ENCODE measurements at places on chromosomes 5 and 9.

DNA sequence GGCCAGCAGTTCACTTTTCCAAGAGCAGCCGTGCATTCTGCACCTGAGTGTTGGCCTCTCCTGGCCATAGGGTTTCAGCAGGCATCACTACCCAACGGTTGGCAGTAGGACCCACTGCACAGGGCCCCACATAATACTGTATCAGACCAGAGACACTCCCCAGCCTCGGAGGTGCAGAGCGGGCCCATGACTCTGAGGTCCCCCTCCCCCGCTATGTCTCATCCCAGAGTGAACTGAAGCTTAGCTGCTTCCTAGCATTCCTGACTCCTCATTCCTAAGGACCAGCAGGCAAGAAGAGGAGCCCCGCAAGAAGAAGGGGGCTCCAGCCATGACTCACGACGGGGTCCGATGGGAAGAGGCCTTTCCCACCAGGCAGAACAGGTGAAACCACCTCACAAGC lies 67.2 kb downstream of the CAMSAP1 start:
- no peak for DNase-seq

GRCh38 chr5:40446910-40447309 lies 232.8 kb upstream of the PTGER4 start:
- no peak for DNase-seq

- DNase-seq = no peak
Observed at GRCh38 chr5:139091439-139092156, 106.6 kb downstream of the SIL1 start.

GRCh38 chr5:43065387-43065947 lies 25.3 kb upstream of the ANXA2R start:
- DNase-seq = no peak

- no peak for DNase-seq
Observed at GRCh38 chr9:2693056-2693455, 24.3 kb upstream of the KCNV2 start.

DNA sequence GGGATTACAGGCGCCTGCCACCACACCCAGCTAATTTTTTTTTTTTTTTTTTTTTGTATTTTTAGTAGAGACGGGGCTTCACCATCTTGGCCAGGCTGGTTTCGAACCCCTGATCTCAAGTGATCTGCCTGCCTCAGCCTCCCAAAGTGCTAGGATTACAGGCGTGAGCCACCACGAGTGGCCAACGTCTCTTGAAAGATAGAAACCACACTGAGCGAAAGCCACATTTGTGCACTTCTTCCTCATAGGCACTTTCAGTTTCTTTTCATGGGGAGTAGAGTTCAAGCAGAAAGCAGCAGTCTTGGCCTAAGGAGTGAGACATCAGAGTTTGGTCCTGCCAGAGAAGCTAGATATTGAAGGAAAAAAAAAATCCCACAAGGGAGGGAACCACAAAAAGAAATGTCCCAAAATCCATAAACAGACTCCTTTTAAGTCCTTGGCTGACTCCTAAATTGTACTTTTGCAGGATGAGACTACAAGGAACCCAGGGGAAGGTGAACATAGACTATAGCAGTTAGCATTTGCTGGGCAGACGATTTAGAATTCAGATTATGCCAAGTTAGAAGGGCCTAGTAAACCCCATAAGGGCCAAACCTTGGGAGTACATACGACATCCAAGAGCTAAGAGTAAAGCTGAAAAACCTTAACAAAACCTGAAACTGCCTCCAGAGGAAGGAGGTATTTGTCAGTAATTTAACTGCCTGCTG lies 43.9 kb upstream of the GLIPR2 start:
- no peak for DNase-seq

GRCh38 chr5:1661831-1662558 lies 137.6 kb downstream of the MRPL36 start:
- no peak for DNase-seq

DNA sequence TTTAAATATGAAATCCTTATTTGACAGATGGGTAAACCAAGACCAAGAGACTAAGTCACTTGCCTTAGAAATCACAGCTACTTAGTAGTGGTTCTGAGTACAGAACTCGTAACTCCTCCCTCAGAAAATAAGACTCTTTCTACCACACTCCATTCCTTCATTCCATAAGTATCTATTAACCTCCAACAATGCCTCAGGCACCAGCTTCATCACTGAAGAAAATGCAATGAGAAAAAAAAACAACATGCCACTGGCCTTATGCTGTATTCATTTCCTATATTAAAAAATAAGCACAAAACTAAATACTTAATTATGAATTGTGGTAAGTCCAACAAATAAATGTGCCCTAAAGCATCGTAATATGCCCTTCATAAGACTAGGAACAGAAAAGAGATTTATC lies 13.5 kb upstream of the FREM1 start:
- DNase-seq = no peak

DNA sequence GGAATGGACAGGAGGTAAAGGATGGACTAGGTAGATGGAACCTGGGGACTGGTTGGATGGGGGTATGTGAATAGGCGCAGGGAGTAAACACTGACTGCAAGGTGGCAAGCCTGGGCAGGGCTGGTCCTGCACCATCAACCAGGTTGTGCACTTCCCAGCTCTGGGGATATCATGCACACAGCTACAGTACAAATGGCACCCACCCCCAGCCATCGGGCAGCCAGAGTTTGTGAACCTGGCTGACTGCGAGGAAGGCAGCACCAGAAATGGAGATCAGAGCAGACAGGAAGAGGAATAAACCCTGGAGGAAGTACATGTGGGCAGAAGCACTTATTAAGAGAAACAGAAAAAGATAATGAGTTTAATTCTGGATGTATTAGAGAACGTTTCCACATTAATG lies 229.1 kb downstream of the ESM1 start:
- DNase-seq = no peak

DNA sequence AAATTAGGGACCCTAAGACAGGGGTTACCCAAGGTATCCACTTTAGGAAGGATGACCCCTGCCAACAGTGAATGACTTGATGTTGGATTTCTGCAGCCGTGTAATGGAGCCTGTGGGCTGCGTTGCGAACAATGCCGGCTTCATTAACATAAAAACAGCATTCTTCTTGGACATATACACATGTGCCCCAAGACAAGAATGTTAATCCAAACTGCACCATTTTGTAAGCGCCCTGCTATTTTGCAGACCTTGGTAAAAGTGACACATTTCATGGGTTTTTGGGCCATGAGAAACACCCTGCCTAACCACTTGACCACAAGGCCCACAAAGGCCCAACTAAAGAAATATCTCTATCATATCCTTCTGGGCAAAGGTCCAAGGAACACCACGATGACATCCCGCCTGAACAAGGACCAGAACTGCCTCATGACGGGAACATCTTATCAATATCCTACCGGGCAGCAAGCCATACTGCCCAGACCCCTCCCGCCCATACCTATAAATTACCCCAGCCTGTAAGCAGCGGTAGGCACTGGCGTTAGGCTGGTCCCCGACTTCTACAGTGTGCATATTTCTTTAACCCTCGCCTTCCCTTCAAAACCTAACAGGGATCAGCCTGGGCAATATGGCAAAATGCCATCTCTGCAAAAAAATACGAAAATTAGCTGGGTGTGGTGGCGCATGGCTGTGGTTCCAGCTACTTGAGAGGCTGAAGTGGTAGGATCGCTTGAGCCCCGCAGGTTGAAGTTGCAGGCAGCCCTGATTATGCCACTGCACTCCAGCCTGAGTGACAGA lies 9.7 kb upstream of the PDCD1LG2 start:
- DNase-seq = no peak

- DNase-seq = no peak
Observed at GRCh38 chr5:167644619-167645018, 646.8 kb upstream of the WWC1 start.

DNA sequence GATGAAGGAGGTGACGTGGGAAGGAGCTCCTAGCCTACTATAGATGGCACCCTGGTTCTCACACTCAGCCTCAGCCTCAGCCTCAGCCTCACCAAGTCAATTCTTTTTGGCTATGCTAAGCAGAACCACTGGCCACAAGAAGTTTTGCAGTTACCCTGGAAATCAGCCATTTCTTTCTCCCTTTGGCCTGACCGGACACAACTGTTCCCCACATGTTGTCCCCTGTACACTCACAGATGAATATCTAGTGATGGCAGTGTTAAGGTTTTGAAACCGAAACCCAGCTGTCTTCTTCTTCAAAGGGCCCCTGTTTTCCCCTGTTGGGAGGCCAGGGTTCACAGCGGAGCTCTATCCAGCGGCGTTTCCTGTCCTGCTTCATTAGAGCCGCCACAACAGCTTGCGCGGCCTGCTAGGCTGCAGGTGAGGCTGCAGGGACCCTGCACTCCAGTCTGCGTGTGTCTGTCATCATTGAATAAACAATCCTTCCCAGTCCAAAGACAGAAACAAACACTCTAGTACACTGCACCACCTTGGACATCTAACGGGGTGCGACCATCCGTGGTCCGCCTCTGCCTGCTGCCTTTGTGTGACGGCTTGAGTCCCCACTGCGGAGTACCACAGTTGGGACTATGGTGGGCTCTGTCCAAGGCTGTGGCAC lies 250.5 kb downstream of the DENND1A start:
- no peak for DNase-seq

DNA sequence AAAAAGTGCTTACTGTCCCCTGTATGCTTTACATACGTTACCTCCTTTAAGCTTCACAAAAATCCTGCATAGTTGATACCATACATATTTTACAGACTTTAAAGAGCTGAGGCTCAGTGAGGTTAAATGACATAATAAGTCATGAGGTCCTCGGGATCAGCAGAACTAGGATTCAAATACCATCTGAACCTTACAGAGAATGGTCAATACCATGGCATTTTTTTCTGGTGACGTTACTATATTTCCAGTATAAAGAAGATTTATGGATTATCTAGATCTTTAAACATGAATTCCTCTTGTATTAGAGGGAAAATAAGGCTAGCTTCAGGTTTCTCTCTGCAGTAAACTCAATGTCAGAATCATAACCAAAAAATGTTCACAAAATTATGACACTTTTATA lies 153.7 kb upstream of the GPR151 start:
- DNase-seq = no peak

DNA sequence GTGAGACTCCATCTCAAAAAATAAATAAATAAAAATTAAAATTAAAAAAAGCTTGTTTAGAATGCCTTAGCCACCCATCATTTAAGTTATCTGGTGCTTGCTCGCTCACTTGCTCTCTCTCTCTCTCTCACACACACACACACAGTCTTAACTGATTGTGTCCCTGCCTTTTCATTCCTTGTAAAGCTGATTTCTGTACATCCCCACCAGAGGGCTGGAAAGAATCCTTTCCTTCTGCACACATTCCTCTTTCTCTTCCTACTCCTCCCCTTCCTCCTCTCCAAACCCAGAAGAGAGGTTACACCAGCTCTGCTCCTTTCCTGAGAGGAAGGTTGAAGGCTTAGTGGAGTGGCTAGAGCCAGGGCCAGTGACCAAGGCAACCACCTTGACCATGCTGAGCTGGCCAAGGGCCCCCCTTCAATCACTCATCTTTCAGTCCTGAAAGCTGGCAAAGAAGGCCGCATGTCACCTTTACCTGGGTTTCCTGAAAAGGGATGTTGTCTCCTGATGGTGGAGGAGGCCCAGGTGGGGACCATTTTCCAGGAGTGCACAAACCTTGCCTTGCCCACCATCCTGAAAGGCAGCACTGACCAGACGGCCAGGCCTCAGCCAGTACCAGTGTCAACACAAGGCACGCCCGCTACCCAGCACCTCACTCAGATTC lies 25.6 kb downstream of the STK10 start:
- DNase-seq = no peak

GRCh38 chr5:10827571-10827970 lies 66.5 kb upstream of the DAP start:
- no peak for DNase-seq

DNA sequence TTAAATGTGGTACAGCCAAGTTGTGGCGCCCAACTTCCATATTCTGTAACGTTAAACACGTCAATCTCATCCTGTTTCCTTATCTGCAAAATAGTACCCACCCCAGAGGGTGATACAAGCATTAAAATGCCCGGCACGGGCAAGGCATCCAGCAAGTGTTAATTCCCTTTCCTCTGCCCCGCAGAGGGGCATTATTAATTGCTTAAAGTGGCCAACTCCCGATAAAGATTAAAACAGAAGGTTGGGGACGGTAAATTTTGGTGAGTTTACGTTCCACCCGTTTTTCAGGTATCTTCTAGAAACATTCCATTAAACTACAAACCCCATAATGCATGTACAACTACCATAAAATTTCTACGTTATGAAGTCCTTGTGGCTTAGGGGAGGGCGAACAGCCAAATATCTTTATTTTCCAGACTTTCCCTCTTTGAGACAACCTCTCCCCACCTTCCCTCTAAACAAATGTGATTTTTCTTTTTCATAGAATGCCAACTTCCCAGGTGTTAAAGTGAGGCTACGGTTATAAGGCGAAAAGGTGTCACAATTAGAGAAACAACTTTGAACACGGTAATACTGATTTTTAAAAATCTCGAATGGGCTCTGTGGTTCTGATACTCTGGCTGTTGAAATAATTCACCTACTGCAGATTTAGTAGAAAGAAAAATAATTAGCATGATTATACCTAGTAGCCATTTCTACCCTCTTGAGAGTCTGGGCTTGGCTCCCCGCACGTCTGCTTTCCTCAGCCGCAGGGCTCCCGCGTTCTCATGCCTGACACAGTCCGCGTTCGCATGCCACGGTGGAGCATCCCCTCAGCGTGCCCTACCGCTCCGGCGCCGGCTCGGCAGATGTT lies 1.2 kb upstream of the GPBP1 start:
- DNase-seq = no peak

- no peak for DNase-seq
Observed at GRCh38 chr5:56498759-56499395, 265.7 kb upstream of the ANKRD55 start.

- DNase-seq = no peak
Observed at GRCh38 chr9:108911820-108912219, 22.1 kb downstream of the ELP1 start.

DNA sequence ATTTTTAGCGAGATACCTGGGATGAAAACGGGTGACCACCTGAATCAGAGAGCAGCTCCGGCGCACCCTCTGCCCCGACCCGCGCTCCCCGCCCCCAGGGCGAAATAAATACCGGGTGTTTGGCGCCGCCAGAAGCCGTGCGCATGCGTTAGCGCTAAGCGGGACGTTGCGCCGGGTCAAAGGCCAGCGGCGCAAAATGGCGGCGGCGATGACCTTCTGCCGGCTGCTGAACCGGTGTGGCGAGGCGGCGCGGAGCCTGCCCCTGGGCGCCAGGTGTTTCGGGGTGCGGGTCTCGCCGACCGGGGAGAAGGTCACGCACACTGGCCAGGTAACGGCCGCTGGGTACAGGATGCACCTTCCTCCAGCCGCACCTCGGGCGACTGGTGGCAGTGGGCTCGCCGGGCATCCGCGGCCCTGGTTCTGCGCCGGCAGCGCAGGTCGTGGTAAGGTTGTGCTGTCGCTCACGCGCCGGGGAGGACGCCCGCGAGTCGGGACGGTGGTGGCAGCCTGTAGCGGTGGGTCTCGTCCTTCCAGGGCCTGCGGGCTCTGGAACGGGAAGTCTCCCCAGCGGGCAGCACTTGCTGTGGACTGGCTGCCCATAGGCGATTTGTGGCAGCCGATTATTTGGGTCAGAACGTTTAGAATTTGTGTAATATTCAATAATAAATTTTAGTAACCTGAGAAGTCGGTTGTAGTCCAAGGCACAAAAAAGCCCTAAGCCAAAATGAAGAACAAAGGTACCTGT lies at the start of gene NDUFS6:
Gene NDUFS6, plus strand, starts transcription at position 186 of the 745 bp plus-strand sequence. Its CDS starts 11 bp downstream, at position 197.
- peak; percentile 59 for DNase-seq

Data from stimulated activated CD4-positive, alpha-beta T cell treated with anti-CD3 and anti-CD28 coated beads, Interleukin-15, amount 100 ng/mL, for 1 hour (primary cell).